A549 treated with dexamethasone at 1 μM for 4 hours (cell line): ENCODE measurements at places on chromosomes 5 and 9. TPM values are rescaled to one million over a fixed set of nuclear protein-coding genes. Genes with fewer than 3 reads are reported as not detected.

MCTP1 gene
- 8.2 to 11.4 TPM (median 8.4 TPM) in 5 replicates for total RNA-seq

RIMOC1 gene
- 10.2 to 16.6 TPM (median 14.4 TPM) in 5 replicates for total RNA-seq

HSD17B3 gene
- 0.09 TPM in 1 of 5 replicates, not detected in the others for total RNA-seq

PCDHB8 gene
- total RNA-seq, result 0.15 to 0.41 TPM (median 0.29 TPM) in 5 replicates

PTGR1 gene
- total RNA-seq, result 284 to 341 TPM (median 317 TPM) in 5 replicates

TMEM252 gene
- total RNA-seq, result not detected in 5 replicates

DBH gene
- total RNA-seq, result not detected in 5 replicates

CCNJL gene
- total RNA-seq, result 9.2 to 14.0 TPM (median 12.1 TPM) in 5 replicates

KCNV2 gene
- not detected in 5 replicates for total RNA-seq

ALDH1A1 gene
- total RNA-seq, result 4,648 to 5,790 TPM (median 5,648 TPM) in 5 replicates

TLX3 gene
- not detected in 5 replicates for total RNA-seq

TMOD1 gene
- total RNA-seq, result 1.6 to 2.0 TPM (median 1.7 TPM) in 5 replicates

SCGB3A2 gene
- not detected in 5 replicates for total RNA-seq

IRX2 gene
- total RNA-seq, result 1.4 to 2.4 TPM (median 2.1 TPM) in 5 replicates

TNFSF8 gene
- not detected in 5 replicates for total RNA-seq

IFNK gene
- total RNA-seq, result 0.13 TPM in 1 of 5 replicates, not detected in the others

SLC34A3 gene
- total RNA-seq, result 0.05 to 0.11 TPM (median 0.06 TPM) in 5 replicates

PCDHGA7 gene
- total RNA-seq, result 0.73 to 1.1 TPM (median 0.95 TPM) in 5 replicates

PPP3R2 gene
- not detected in 5 replicates for total RNA-seq

HARS1 gene
- 75.3 to 80.9 TPM (median 78.3 TPM) in 5 replicates for total RNA-seq

TNC gene
- total RNA-seq, result 0.58 to 1.1 TPM (median 1.1 TPM) in 5 replicates

CFAP77 gene
- 0.05 to 0.22 TPM (median 0.07 TPM) in 3 of 5 replicates, not detected in the others for total RNA-seq

TAF11L10 gene
- not detected in 5 replicates for total RNA-seq

RNF208 gene
- total RNA-seq, result 1.2 to 2.2 TPM (median 2.0 TPM) in 5 replicates

CD14 gene
- 2.6 to 3.4 TPM (median 3.0 TPM) in 5 replicates for total RNA-seq

PCDHB3 gene
- total RNA-seq, result 0.04 to 0.30 TPM (median 0.15 TPM) in 4 of 5 replicates, not detected in the other

PDE6A gene
- 0.20 to 0.32 TPM (median 0.30 TPM) in 5 replicates for total RNA-seq

TRIM7 gene
- total RNA-seq, result 30.2 to 42.5 TPM (median 40.0 TPM) in 5 replicates

LRRC19 gene
- total RNA-seq, result not detected in 5 replicates

PCDHGB2 gene
- total RNA-seq, result 0.05 to 0.16 TPM (median 0.11 TPM) in 5 replicates

FOXD4 gene
- total RNA-seq, result 0.20 to 0.66 TPM (median 0.34 TPM) in 5 replicates

PLCXD3 gene
- total RNA-seq, result 0.09 to 0.22 TPM (median 0.20 TPM) in 5 replicates

RFX3 gene
- 1.0 to 2.7 TPM (median 1.8 TPM) in 5 replicates for total RNA-seq

DOK3 gene
- 1.8 to 5.4 TPM (median 3.9 TPM) in 5 replicates for total RNA-seq

FGF1 gene
- 0.13 to 0.73 TPM (median 0.42 TPM) in 5 replicates for total RNA-seq

PCDHGA8 gene
- 0.03 to 0.05 TPM (median 0.04 TPM) in 3 of 5 replicates, not detected in the others for total RNA-seq

ENG gene
- 0.07 to 0.16 TPM (median 0.09 TPM) in 5 replicates for total RNA-seq

PCDH12 gene
- 0.01 to 0.06 TPM (median 0.02 TPM) in 3 of 5 replicates, not detected in the others for total RNA-seq

ELAVL2 gene
- 0.04 to 0.10 TPM in 2 of 5 replicates, not detected in the others for total RNA-seq

EIF4E1B gene
- not detected in 5 replicates for total RNA-seq

CYLC2 gene
- total RNA-seq, result not detected in 5 replicates

ENHO gene
- 1.3 to 2.4 TPM (median 1.8 TPM) in 5 replicates for total RNA-seq

PRUNE2 gene
- total RNA-seq, result 0.02 to 0.13 TPM (median 0.10 TPM) in 4 of 5 replicates, not detected in the other

FOXD4L3 gene
- 0.05 to 0.08 TPM in 2 of 5 replicates, not detected in the others for total RNA-seq

GSN gene
- 79.4 to 98.9 TPM (median 88.9 TPM) in 5 replicates for total RNA-seq
